ENCODE measurements at places on chromosomes 5 and 9.

DNA sequence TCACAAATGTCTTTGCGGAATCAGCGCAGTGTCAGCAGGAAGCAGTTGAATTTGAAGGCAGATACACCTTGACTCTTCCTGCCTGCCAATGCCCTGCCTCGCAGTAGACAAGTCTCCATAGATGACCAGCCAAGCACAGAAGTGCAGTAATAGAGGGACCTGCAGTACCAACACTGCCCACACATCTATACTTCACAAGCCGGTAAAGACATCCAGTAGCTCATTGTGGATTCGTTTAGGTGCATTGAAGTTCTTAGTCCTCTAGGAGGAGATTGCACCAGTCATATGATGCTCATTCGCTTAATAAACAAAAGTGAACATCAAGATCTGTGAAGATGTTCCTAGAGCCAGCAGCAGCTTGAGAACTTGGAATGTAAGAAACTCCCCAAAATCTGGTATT, 7.1 kb upstream of the IFNA2 start:
- DNase-seq: no peak

- no peak for DNase-seq
Measured at GRCh38 chr5:37005252-37005651, 128.7 kb downstream of the NIPBL start.

DNA sequence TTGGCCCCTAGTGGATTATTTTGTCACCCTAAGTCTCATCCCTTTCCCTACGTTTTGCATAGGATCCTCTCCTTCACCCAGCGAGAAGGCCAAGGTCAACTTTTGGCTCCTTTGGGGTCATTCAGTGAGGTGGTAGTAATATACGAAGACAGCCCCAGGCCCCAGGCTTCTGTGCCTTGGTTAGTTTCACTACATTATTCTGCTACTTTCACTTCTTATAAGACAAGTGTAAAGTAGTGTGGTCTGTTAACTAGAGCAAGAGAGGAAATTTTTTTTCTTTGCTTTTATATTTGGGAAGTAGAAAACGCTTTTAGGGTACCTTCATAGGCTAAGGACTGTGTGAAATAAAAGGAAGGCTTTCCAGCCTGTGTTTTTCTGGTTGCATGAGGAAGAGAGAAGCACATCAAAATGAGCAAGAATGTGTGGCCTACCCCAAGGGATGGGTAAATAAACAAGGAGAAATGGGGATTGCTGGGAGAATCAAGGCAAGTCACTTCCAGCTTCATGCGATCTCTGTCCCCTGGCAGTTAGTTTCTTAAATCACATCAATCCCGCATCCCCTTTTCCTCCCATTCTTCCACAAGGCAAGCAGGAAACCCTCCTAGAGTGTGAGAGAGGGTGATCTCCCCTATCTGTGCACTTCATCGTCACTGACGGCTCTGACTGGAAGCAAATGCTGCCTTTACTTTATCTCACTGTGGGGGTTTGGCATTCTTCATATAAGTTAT, 677.0 kb upstream of the WWC1 start:
- DNase-seq: no peak

DNA sequence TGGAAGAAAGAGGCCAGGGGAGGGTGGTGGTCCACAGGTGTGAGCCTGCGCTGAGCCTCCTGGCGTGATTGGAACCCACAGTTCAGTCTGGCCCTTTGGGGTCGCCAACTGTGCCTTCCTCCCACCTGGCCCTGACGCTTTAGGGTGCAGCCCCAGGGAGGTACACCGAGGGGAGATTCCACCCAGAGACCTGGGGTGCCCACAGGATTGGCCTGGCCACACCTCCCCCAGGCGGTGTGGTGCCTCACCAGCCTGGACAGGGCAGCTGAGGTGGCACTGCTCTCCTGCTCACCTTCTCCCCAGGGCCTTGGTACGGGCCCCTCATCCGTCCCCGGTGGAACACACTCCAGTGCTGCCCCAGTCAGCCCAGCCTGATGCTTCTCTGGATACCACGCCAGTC, 1.0 kb upstream of the CLIC3 start:
- DNase-seq: no peak

GRCh38 chr9:117303643-117304230, 111.1 kb downstream of the ASTN2 start:
- DNase-seq: no peak

DNA sequence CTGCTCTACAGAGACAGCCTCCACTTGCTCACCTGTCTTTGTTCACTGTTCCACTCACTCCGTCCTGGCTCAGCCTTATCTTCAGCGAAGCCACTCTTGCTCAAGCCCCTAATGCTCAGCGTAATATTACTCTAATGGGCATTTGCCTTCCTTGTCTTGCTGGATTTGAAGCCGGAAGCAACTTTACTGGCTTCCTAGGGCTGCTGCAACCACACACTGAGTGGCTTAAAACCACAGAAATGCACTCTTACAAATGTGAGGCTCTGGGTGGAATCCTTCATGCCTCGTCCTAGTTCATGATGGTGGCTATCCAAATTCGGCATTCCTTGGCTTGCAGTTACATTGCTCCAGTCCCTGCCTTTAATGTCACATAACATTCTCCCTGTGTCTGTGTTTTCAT, 85.5 kb upstream of the MARCHF11 start:
- DNase-seq: no peak

GRCh38 chr5:179397516-179397915, 52.3 kb upstream of the ADAMTS2 start:
- no peak for DNase-seq

GRCh38 chr5:158701007-158701391, 398.7 kb downstream of the EBF1 start:
- no peak for DNase-seq

Data from AG04450 (cell line).